ENCODE measurements at places on chromosomes 4 and X.

DNA sequence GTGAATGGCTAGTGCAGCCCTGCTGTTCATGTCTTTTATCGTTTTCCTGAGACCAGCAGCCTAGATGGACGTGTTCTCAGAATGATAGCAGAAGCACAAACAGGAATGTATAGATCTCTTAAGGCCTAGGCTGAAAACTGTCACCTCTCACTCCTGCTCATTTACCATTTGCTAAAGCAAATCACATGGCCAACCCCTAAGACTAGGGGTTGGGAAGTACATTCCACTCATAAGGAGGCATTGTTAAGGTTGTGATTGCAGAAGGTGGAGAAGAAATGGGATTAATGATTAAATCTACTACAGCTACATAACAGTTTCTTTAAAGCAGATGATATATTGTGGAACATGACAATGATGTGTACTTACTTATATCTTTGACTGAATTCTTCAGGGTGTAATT is 536.8 kb upstream of the FTHL17 start:
- DNase-seq, result no peak

- DNase-seq, result no peak
These were observed 72.7 kb upstream of the HGFAC start for GRCh38 chr4:3368841-3369760.

DNA sequence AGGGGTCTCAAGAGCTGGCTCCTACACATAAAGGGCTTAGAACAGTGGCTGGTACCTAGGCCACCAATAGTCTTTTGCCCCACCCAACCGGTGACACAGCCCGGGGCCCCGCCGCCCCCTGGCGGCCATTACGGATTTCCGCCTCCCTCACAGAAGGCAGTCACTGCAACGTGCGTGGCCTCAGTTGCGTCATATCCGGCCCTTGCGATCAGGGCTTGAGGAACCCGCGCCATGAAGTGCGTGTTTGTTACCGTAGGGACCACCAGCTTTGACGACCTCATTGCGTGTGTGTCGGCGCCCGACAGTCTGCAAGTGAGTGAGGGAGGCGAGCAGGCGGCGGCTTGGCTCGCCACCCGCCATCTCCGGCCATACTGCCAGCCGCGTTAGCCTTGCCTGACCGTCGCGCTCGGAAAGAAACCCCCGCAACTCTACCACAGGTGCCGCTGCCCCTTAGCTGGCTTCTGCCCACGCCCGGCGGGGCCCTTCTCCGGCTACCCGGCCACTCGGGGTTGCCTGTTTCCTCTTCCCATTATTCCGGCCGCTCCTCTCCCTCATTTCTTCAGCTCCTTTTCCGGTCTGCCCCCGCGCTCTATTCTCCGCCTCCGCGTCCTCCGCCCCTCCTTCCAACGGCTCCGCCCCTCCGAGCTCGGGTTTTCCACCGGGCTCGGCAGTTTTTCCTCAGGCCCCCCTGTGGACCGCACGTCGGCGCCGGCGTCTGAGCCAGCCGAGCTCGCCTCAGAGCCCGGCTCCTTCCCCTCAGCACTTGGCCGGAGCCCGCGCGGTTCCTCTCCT is at the start of gene ALG13:
TSS of gene ALG13 (plus strand) at position 183 of the 792 bp plus-strand sequence. CDS start at position 232, 49 bp downstream.
- DNase-seq, result peak; percentile 90

DNA sequence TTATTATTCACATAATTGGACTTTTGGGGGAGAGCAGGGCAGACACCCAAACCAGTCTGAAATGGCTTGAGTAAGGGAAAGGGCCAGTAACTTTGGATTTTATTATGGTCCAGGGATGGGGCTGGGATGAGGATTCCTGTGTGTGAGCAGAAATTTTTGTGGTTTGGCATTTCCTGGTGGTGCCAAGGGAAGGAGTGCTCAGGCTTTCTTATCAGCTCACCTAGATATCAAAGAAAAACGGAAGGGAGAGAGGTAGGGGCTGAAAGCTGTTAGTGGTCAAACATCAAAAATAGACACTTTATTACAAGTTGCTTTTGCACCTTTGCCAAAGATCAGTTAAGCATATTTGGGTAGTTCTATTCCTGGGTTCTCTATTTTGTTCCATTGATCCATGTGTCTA is 128.5 kb upstream of the DIPK2B start:
- no peak for DNase-seq

DNA sequence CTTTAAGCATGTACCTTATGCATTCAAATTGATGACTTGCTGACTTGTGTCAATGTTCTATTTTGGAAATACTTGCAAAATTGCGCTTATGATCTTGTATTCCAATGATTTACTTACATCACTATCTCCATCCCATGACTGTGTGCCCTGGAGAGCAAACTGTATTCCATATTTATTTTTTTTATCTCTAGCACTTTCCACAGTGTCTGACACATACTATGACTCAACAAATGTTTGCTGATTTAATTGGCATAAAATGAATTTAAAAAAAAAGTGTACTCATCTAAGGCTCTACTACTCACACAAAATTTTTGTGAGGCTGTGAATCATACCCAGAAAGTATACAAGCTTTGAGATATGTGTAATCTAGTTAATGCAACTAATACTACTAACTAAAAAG is 1066.8 kb upstream of the ADGRL3 start:
- DNase-seq, result no peak

Data from right forelimb (tissue), 1 donor.